Head of caudate nucleus (tissue), 42 donors: ENCODE measurements at places on chromosomes 4 and X.

DNA sequence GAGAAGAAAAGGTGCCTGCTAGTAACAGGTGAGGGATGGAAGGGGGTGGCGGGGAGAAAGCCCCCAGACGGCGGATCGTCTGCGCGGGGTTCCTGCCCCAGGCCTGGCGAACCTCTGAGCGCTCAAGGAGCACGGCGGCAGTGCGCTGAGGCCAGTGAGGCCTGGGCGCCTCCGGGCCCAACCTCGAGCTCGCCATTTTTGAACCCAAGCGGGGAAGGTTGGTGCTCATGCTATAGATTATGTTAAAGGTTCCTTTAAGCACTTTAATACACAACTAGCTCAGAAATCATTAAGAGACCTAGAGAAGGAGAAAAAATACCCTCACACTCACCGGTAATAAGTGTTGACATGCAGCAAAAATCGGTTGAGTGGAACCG is 7.9 kb downstream of the PITX2 start:
- no peak for DNase-seq

- no peak for DNase-seq
These were observed 77.6 kb downstream of the FBXL5 start for GRCh38 chr4:15577508-15577907.

GRCh38 chrX:45353456-45353855 is 152.8 kb upstream of the DIPK2B start:
- DNase-seq: no peak

DNA sequence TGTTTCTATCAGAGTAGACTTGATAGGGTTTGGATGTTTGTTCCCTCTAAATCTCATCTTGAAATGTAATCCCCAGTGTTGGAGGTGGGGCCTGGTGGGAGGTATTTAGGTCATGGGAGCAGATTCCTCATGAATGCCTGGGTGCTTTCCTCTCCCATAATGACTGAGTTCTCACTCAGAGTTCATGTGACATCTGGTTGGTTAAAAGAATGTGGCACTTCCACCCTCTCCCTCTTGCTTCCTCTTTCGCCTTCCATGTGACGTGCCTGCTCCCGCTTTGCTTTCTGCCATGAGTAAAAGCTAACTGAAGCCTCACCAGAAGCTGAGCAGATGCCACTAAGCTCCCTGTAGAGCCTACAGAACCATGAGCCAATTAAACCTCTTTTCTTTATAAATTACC is 47.3 kb upstream of the SRPX start:
- no peak for DNase-seq

DNA sequence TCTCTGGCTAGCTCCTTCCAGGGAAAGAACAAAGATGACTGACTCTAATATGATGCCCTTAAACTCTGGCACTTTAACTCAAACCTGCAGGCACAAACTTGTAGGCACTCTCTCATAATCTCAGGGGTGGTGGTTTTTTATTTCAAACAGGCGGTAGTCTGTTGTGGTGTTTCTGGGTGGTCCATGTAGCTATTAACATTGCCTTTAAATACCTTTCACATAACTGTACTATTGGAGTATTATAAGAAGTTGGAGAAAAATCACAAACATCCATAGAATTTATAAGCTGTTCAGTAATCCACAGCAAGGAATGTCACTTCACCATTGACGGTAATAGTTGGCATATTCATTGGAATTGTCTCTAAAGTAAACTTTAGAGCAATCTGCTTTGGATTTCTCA is 204.2 kb upstream of the PDE5A start:
- DNase-seq: no peak
